ENCODE measurements at places on chromosomes 16 and 17.

- no peak for DNase-seq
Observed at GRCh38 chr16:29777576-29778350, at the start of gene ZG16. Gene ZG16 (plus strand): TSS chr16:29778256. CDS start chr16:29779267, 1,011 bp downstream.

GRCh38 chr16:66188917-66189725 lies 177.4 kb upstream of the CDH5 start:
- DNase-seq = no peak

- DNase-seq = no peak
Observed at GRCh38 chr16:1721372-1721771, 15.4 kb downstream of the MAPK8IP3 start.

- DNase-seq = peak; percentile 30
Observed at GRCh38 chr16:10180771-10181163, 1.5 kb downstream of the GRIN2A start.

DNA sequence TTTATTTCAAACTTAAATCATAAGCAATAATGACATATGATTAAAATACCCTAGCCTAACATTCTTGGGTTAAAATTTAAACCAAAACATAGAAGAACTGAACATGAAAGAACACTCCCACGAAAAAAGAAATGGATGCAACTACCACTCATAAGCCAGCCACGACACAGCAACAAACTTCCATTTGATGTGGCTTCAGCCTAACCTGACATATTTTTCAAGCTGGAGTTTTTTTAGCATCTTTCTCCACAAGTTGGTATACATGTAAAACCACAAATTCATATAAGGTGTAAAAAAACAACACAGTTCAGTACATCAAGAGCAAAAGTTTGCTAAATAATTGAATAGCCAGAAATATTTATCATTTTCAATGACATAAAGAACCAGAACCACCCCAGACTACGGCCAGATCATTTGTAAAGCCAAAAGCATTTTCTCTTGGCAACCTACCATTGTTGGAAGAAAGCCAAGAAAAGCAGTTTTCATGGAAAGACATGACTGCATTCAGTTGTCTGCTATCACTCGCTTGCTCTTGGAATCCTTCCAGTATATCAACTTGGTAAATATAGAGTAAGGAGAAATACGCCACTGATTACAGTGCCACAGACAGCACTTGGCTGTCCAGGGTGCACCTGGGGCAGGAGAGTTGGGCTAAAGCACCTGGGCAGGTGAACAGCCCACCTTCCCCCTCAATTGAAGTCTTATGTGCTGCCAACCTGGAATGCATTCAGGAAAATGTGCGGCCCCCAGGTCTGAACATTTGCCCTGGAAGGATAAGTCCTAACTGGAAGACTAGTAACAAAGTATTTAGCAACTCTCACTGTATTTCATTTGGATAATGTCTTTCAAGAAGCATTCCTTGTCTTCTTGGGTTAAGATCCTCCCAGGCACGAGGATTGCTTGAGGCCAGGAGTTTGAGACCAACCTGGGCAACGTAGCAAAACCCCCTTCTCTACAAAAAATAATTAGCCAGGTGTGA lies 60.5 kb downstream of the CREBBP start:
- DNase-seq = no peak

DNA sequence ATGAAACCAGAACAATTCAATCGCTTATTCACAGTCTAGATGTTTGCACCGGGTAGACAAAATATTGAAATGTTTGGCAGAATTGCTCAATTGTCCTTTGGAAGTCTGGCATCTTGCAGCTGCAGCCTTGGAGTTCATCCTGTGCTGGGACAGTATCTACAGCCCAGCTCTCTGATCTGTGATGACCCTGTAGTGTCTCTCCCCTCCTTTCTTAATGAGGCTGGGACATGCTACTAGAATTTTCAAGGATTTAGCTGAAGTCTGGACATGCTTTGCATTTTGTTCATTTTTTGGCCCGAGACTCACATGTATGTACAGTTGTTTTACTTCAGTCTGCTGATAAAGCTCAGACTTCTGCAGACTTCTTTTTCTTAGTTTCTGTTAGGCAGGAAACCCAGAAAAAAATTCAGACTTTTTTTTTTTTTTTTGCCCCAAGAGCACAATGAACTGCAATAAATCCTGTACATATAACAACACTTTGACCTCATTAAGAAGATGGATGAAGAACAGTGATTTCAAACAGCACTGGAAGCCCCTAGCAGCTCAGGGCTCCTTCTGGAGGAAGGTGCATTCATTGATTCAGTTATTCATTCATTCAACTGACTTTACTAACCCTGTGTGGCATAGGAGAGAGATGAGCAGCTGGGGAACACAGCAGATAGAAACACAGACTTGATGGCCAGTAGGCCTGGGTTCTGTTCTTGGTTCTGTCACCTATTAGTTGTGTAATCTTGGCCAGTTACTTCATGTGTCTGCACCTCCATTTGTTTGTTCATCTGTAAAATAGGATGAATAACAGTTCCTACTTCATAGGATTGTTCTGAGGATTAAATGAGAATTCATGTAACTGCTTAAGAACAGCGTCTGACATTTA lies 210.0 kb downstream of the MAP2K4 start:
- DNase-seq = no peak

DNA sequence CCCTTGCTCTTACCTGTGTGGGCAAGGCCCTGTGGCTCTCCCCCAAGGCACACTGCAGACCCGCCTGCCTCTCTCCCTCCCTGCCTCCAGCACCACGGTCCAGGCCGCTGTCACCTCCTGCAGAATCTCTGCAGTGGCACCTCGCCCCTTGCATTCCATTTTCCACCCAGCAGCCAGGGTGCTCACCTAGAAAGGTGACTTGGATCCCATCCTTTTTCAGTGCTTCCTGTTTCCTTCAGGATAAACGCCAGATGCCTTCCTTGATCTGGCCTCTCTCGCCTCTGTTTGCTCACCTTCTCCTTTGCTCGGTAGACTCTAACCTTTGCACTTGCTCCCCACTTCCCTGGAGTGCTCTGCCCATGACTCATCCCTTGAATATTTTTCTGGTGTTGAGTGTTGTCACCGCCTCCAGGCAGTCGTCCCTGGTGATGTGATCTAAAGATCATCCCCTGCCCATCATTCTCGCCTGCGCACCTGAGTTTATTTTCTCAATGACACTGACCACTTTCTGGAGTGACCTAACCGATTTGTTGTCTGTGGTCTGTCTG lies 79.2 kb upstream of the LGALS9 start:
- no peak for DNase-seq

Data from stimulated activated CD4-positive, alpha-beta T cell treated with anti-CD3 and anti-CD28 coated beads, TNF-alpha, amount 100 ng/mL, for 24 hours (primary cell).